ENCODE measurements at places on chromosomes 5 and 9. TPM values are rescaled to one million over a fixed set of nuclear protein-coding genes. Genes with fewer than 3 reads are reported as not detected.

SOHLH1 gene
- total RNA-seq = not detected

GARIN3 gene
- total RNA-seq = not detected

F2RL1 gene
- total RNA-seq = 38.9 TPM

TYRP1 gene
- total RNA-seq = 0.14 TPM

SMC2 gene
- 28.5 TPM for total RNA-seq

ADCY2 gene
- 165 TPM for total RNA-seq

ENTREP1 gene
- total RNA-seq = 21.1 TPM

- H3K36me3 ChIP-seq = peaks cover 4% of the 10 kb centered on the region
- H3K27ac ChIP-seq = no peak overlapping the region
- H3K27me3 ChIP-seq = no peaks in the 10 kb centered on the region
- no peak overlapping the region for H3K4me3 ChIP-seq
These were observed 31.1 kb upstream of the CPLX2 start for GRCh38 chr5:175840050-175840841.

DNA sequence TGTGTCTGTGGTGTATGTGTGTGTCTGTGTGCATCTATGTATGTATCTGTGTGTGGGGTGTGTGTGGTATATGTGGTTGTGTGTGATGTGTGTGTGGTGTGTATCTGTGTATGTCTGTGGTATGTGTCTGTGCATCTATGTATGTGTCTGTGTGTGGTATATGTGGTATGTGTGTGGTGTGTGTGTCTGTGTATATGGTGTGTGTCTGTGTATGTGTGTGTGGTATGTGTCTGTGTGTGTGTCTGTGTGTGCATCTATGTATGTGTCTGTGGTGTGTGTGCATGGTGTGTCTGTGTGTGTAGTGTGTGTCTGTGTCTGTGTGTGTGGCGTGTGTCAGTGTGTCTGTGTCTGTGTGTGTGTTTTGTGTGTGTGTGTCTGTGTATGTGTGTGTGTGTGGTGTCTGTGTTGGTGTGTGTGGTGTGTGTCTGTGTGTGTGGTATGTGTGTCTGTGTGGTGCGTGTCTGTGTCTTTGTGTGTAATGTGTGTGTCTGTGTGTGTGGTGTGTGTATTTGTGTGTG lies 121.9 kb upstream of the MVB12B start:
- no peak for DNase-seq
- H3K36me3 ChIP-seq = peaks cover 20% of the 10 kb centered on the region
- no peaks in the 10 kb centered on the region for H3K4me1 ChIP-seq
- H3K27me3 ChIP-seq = peaks cover 3% of the 10 kb centered on the region
- H3K4me3 ChIP-seq = no peak overlapping the region
- H3K27ac ChIP-seq = no peak overlapping the region

- no peaks in the 10 kb centered on the region for H3K27me3 ChIP-seq
- H3K36me3 ChIP-seq = no peaks in the 10 kb centered on the region
- H3K27ac ChIP-seq = no peak overlapping the region
- H3K4me1 ChIP-seq = peaks cover 3% of the 10 kb centered on the region
- no peak overlapping the region for H3K4me3 ChIP-seq
- DNase-seq = no peak
These were observed 77.6 kb upstream of the RASA1 start for GRCh38 chr5:87190041-87190440.

GRCh38 chr9:21708260-21708711 lies 94.2 kb upstream of the MTAP start:
- no peaks in the 10 kb centered on the region for H3K36me3 ChIP-seq
- no peak overlapping the region for H3K4me3 ChIP-seq
- peaks cover 25% of the 10 kb centered on the region for H3K27me3 ChIP-seq
- H3K27ac ChIP-seq = no peak overlapping the region

DNA sequence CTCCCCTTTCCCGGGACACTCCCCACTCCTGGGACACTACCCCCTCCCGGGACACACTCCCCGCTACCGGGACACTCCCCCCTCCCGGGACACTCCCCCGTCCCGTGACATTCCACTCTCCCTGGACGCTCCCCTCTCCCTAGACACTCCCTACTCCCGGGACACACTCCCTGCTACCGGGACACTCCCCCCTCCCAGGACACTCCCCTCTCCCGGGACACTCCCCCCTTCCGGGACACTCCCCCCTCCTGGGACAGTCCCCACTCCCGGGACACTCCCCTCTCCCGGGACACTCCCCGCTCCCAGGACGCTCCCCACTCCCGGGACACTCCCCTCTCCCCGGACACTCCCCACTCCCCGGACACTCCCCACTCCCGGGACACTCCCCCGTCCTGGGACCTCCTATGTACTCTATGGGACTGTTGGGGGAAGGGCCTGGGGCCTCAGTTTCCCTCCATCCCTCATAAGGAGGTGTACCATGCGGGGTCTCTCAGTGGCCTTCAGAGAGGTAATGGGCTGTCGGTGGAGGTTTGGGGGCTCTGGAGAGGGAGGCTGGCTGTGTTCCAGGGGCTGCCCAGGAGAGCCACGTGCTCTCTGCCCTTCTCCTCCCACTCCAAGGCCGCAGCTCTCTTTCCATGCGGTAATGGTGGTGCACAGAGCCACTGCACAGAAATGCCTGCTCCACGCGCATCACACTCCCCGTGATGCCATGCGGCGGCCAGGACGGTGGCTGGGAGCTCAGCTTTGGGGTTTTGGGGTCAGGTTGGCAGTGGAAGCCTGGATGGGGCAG lies 96.2 kb downstream of the RXRA start:
- no peak overlapping the region for H3K4me3 ChIP-seq
- DNase-seq = no peak
- no peak overlapping the region for H3K27ac ChIP-seq
- H3K27me3 ChIP-seq = no peaks in the 10 kb centered on the region
- peaks cover 5% of the 10 kb centered on the region for H3K36me3 ChIP-seq
- H3K4me1 ChIP-seq = no peaks in the 10 kb centered on the region

DNA sequence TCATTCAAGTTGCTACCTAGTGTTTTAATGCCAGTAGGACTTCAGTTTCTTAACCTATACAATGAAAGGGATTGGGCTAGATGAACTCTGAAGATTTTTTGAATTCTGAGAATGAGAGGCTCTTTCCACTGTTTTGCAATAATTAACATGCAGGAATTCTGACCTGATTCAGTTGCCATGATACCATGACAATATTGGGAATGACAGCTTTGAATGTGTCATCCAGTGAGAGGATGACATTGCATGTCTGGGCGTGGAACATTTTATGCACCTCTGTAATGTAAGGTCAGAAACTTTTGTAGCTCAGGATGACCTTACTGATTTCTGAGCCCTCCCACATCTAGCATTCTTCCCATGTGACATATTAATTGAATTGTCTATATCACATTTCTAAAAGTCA lies 30.6 kb upstream of the SPINK5 start:
- peak overlapping the region; percentile 51 for H3K27ac ChIP-seq
- H3K27me3 ChIP-seq = no peaks in the 10 kb centered on the region
- no peak overlapping the region for H3K4me3 ChIP-seq
- H3K4me1 ChIP-seq = no peaks in the 10 kb centered on the region

DNA sequence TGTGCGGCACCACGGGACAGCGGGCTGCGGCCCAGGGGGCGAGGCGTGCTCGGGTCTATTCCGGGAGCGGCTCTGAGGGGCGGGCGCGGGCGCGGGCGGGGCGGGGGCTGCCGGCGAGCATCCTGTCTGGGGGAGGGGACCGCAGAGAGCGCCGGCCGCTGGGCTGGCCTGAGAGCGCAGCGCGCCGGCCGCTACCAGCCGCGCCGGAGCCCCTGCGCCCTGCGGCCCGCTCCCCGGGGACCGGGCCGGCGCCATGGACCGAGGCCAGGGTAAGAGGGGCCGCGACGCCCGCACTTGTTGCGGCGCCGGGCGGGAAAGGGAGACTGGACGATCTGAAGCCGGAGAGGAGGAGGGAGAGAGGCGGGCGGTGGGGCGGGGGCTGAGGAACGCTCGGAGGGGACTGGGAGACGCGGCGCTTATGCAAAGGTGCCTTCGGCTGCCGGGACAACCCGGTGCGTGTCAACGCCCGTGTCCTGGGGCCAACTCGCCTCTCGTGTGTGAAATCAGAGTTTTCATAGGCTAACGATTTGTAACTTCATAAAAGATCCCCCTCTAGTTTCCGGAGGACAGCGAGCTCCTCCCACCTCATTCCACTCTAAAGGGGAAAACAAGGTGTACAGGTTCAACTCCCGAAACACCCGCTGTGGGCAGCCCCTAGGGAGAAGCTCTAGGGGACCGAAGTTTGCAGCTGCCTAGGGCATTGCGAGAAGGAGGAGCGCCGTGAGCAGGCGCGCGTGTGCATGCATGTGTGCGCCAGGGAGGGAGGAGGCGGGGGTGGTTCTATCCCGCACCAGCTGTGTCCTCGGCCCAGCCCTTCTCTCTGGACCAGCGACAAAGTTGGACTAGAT lies at the start of gene AFAP1L1:
AFAP1L1 (plus strand) TSS at position 144 of the 848 bp plus-strand sequence; CDS start at position 254, 110 bp downstream.
- peak; percentile 53 for DNase-seq
- peak within 1 kb of the TSS; percentile 93 for H3K4me3 ChIP-seq
- H3K27me3 ChIP-seq = peaks cover 43% of the 10 kb centered on the region
- H3K36me3 ChIP-seq = no peaks in the 10 kb centered on the region

DNA sequence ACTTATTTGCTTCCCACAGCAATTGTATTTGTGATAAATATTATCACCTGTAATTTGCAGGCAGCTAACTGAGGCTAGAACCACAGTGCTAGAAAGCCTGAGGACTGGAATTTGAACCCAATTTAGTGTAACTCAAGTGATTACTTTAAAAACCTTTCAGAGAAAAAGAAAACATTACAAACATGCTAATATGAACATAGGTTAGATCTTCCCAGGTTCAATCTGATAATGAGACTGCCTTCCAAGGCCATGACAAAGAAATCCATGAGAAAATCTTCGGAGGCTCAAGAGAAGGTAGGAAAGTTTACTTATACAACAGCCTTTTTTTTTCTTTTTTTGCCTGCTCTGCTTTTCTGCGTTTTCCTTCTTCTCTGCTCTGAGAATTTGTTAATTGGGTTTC lies 620.6 kb upstream of the CCNG1 start:
- no peak overlapping the region for H3K27ac ChIP-seq
- H3K27me3 ChIP-seq = no peaks in the 10 kb centered on the region
- no peak for DNase-seq
- H3K4me3 ChIP-seq = no peak overlapping the region
- peaks cover 4% of the 10 kb centered on the region for H3K4me1 ChIP-seq
- H3K36me3 ChIP-seq = no peaks in the 10 kb centered on the region

- peaks cover 11% of the 10 kb centered on the region for H3K36me3 ChIP-seq
- DNase-seq = no peak
- H3K27me3 ChIP-seq = no peaks in the 10 kb centered on the region
- H3K27ac ChIP-seq = no peak overlapping the region
- peaks cover 5% of the 10 kb centered on the region for H3K4me1 ChIP-seq
These were observed 25.4 kb upstream of the AGXT2 start for GRCh38 chr5:35073160-35073559.

DNA sequence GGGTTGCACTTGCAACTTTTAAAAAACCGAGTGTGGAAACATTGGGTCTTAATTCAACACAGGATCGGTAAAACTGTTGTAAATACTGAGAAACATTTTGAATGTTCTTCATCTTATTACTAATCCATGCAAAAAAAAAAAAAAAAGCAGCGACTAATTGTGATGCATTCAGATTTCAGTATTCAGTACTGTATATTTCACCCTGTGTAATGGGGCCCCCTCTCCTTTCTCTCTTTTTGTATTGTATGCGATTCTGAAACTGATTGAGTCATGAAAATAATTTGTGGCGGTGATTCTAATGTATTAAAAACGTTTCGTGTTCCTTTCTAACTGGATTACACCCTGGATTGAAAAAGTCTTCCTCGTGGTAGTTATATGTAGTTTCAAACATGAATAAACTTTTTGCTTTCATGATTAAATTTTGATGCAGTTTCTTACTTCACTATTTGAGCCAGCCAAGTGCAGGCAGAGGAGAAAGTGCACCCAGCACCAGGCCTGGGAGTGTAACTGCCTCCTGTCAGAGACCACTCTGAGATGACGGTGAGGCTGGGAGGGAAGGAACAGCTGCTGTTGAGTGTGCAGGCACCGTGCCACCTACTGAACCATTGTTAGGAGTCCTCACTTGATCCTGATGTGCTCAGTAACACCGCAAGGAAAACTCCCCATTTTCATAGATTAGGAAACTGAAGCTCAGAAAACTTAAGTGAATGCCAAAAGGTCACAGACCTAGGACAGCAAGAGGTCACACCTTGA lies 220.0 kb downstream of the PBX3 start:
- peak overlapping the region; percentile 44 for H3K27ac ChIP-seq
- H3K27me3 ChIP-seq = no peaks in the 10 kb centered on the region
- no peaks in the 10 kb centered on the region for H3K4me1 ChIP-seq
- no peak for DNase-seq

- H3K4me3 ChIP-seq = no peak overlapping the region
- no peaks in the 10 kb centered on the region for H3K27me3 ChIP-seq
- DNase-seq = no peak
- no peak overlapping the region for H3K27ac ChIP-seq
- H3K4me1 ChIP-seq = peaks cover 11% of the 10 kb centered on the region
These were observed 85.1 kb downstream of the SAXO1 start for GRCh38 chr9:18947892-18948339.

DNA sequence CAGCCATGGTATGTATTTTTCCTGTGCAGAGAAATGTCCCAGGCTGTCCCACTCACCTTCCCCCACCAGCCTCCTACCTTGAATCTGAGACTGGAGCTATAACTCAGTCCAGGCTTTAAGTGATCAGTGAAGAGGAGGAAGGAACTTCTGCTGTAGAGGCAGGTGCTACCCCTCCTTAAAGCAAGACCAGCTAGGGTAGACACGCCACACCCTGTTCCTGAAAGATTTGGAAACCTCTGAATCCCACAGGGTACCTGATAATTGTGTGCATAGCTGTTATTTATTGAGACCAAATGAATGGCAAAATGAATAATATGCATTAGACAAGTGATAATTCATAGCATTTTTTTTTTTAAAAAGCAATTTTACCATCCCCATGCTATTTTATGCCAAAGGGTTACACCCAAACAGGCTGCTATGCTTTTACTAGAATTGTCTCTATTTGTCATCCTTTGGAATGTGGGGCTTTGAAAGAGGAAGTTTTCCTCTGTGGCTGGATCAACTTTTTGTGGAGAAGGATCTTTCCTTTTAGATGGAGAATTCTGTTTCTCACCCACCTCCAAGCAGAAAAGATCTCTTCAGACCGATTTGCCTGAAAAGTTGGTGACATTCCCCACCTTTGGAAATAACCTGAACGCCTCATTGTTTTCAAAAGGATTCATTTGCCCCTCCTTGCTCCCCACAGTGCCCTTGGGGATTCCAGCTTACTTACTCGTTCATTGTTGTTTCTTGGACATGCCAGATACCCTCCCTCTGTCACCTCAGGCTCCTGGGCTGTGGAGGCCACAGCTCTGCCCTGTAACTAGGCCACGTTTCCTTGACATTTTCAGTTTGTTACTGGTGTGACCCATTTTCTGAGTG lies 248.7 kb downstream of the NR3C1 start:
- no peak overlapping the region for H3K27ac ChIP-seq
- H3K4me3 ChIP-seq = no peak overlapping the region
- no peaks in the 10 kb centered on the region for H3K27me3 ChIP-seq
- peaks cover 12% of the 10 kb centered on the region for H3K36me3 ChIP-seq
- no peak for DNase-seq

GRCh38 chr5:105817416-105817815 lies 1853.3 kb downstream of the EFNA5 start:
- no peaks in the 10 kb centered on the region for H3K27me3 ChIP-seq
- H3K36me3 ChIP-seq = no peaks in the 10 kb centered on the region
- DNase-seq = no peak
- H3K4me3 ChIP-seq = no peak overlapping the region
- no peak overlapping the region for H3K27ac ChIP-seq

- H3K4me1 ChIP-seq = peaks cover 3% of the 10 kb centered on the region
- H3K27ac ChIP-seq = 0 out of 2 replicates have a peak overlapping the region, but pooled peaks have one; percentile 23
- H3K27me3 ChIP-seq = no peaks in the 10 kb centered on the region
- no peaks in the 10 kb centered on the region for H3K36me3 ChIP-seq
- no peak for DNase-seq
These were observed 90.7 kb upstream of the ADRA1B start for GRCh38 chr5:159825551-159826051.
